ENCODE measurements at places on chromosomes 6 and 20. TPM values are rescaled to one million over a fixed set of nuclear protein-coding genes. Genes with fewer than 3 reads are reported as not detected.

CDYL gene
- total RNA-seq: 27.9 TPM

SMLR1 gene
- total RNA-seq: not detected

POLR1C gene
- total RNA-seq: 24.9 TPM

SLC22A2 gene
- not detected for total RNA-seq

NOX3 gene
- not detected for total RNA-seq

CRISP2 gene
- not detected for total RNA-seq

BPIFB2 gene
- total RNA-seq: not detected

OPRL1 gene
- total RNA-seq: 1.1 TPM

GJA10 gene
- not detected for total RNA-seq

CENPW gene
- total RNA-seq: 7.3 TPM

KIAA0408 gene
- total RNA-seq: 1.4 TPM

CPXM1 gene
- total RNA-seq: not detected

MCM3 gene
- total RNA-seq: 41.8 TPM

PGC gene
- total RNA-seq: not detected

PRL gene
- not detected for total RNA-seq

PKIB gene
- not detected for total RNA-seq

VSTM2L gene
- 9.2 TPM for total RNA-seq

DNA sequence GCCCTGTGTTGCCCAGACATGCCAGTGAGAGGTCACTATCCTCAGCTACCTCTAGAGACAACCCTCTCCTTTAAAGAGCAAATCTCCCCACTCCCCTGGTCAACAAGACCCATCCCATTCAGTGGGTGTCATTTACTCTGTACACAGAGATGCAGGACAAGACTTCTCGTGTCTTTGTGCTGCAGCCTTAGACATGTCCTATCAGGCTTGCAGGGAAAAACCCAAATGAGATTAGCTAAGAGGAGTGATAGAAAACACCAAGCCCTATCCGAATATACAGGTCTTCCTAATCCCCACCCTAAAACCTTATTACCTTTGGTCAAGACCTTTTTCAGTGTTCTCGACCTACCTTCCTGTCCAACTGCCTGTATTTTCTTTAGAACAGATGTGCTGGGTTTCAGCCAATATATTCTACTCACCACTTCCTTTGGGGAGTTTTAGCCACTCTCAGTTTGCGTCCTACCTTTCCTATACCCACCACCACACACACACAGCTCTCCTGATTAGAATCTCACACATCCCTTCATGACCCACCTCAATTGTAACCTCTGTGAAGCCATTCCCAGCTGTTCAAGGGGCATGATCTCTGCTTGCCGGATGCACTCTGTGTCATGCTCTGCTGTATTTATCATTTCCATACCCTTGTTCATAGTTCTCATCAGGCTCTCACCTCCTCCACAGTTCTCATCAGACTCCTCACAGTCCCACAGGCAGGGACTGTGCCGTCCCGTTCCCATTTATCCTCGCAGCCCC lies 39.7 kb downstream of the TRAM2 start:
- DNase-seq: peak; percentile 60

DNA sequence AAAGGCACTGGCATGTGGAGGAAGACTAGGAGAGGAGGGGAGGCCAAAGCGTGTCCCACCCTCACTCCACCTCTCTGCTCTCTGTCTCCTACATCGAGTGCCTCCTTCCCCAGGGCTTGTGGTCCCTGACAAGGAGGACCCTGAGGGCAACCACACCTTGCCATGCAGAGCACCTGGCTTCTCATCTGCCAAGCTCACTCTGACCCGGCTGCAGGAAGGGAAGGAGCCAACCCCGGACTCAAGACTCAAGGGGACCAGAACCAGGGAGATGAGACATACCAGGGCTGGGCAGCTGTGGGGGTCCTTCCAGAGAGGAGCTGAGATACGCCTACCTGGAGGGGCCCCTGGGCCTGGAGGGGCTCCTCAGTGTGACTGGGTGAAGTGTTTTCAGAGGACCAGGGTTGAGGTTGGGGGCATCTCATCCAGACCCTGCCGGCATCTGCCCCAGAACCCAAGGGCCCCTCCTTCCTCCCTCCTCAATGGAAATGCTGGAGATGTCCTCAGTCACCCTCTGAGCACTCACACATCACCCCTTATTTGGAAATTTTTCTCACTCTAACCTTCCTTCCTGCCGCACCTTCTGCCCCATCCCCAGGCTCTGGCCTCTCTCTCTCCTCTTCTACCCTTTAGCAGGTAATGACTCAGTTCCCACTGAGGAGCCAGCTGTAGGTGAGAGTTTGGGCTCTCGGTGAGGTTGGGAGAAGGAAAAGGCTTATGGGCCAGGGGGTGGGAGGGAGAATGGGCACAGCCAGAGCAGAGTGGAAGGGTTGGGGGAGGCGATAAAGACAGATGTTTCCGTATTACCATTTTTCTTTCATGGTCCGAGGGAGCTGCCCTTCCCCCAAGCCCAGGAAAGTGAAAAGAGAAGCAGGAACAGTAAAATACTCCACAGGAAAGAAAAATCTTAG lies 32.0 kb upstream of the POU5F1 start:
- no peak for DNase-seq

DNA sequence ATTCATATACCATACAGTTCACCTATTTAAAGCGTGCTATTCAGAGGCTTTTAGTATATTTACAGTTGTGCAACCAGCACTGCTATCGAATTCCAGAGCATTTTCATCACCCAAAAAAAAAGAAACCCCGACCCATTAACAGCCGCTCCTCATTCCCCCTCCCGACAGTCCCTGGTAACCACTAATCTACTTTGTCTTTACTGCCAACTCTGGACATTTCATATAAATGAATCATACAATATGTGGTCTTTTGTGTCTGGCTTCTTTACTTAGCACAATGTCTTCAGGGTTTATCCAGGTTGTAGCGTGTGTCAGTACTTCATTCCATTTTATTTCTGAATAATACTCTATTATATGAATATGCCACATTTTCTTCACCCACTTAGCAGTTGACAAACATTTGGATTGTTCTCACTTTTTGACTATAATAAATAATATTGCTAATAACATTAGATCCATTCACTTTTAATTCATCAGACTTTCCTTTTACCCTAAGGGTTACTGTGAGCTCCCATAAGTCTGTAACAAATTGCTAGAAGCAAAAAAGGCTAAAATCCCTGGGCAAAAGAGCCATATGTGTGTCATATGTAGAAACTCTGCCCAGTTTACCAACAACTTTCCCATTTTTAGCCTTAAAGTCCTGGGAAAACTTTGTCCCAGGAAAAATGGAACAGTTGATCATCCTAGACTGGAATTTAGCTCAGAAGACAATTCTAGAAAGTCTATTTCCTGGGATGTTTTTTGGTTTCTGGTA lies 23.2 kb upstream of the ROS1 start:
- DNase-seq: peak; percentile 94

DNA sequence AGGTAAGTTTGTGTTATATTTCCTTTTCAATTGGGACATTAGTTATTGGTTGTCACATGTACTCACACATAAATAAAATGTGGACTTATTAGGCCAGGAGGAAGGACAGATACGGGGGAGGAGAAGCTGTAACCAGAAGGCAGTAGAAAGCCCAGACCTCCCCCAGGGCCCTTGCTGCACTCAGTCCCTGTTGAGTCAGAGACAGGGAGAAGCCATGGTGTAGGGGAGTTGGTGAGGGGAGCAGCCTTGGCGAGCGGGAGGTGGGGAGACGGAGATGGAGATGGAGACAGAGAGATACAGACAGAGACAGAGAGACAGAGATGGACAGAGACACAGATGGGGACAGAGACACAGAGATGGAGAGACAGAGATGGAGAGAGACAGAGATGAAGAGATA lies 263.2 kb downstream of the DLL1 start:
- DNase-seq: no peak

GRCh38 chr6:42165016-42165415 lies 8.1 kb upstream of the GUCA1A start:
- DNase-seq: peak; percentile 85

DNA sequence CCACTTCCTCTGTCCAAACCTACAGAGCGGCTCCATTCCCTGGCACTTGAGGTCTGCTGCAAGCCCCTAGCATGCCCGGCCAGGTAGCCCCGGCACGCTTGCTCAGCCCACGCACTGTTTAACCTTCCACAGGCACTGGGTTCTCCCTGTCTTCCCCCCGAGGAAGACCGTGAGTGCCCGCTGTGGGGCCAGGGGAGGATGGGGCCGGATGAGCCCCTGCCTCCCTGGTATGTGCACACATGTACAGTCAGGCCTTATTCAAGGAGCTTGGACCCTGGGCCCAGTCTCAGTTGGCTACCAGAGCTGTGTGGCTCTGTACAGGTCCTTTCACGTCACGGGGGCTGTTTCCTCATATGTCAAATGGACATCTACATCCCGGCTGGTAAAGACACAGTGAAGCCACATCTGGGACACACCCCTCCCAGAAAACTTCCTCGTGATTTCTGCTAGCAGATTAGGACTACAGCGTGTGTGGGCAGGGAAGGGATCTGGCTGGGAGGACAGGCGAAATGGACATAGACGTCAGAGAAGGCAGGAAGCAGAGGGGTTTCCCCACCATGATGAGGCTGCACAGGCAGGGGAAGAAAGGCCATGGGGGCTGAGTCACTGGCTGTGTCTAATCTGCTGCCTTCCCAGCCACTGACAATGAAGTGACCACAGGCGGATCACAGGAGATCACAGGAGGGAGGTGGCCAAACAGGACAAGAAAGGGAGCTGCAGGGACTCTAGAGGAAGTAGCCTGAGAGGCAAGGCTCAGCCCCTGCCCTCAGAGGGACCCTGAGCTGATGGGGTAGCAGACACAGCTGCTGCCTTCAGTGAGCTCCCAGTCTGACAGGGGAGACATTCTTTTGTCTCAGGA lies 62.9 kb downstream of the MRPL14 start:
- DNase-seq: peak; percentile 97

DNA sequence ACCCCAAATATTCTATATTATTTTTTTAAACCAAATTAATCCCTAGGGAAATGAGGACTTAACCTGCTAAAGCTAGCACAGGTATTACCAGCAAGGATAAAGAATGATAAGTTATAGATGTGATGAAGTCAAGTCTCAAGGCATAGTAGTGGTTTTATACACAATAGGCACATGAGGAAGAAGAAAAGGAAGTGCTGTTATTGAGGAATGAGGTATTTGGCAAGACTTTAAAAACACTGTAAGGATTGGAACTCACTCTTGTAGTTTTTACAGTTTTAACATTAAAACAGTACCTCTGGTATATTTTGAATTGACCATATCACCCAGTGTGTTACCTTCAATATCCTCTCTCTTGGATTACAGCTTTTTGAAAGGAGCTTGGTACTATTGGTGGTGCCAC lies 54.6 kb downstream of the PHF3 start:
- DNase-seq: no peak

DNA sequence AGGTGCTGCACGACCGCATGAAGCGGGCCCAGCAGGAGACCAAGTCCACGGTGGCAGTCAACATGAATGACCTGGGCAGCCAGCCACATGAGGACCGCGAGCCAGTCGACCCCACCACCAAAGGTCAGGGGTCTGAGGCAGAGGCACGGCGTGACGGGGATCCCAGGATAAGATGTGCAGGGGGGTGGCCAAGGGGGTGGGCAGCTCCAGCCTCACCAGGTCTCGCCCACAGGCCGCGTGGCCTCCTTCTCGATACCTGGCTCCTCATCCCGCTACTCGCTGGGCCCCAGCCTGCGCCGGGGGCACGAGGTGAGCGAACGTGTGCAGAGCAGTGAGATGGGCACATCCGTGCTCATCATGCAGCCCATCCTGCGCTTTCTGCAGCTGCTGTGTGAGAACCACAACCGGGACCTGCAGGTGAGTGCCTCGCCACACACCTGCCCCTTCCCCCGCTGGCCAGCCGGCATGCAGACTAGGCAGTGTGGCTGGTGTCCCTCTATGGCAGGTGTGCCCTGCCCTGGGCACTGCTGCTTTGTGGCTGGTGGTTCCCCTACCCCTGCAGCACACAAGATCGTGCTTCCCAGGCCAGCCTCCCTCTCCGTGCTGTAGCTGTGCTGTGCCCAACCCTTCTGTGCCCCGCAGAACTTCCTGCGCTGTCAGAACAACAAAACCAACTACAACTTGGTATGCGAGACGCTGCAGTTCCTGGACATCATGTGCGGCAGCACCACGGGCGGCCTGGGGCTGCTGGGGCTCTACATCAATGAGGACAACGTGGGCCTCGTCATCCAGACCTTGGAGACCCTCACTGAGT lies 25.9 kb downstream of the UQCC2 start:
- no peak for DNase-seq

GRCh38 chr6:119166024-119166784 lies 87.7 kb upstream of the FAM184A start:
- no peak for DNase-seq

GRCh38 chr6:5125152-5126006 lies 40.2 kb downstream of the PPP1R3G start:
- DNase-seq: peak; percentile 35

GRCh38 chr6:8543714-8544113 lies 108.4 kb upstream of the SLC35B3 start:
- DNase-seq: no peak

- DNase-seq: peak; percentile 52
These were observed 25.8 kb downstream of the CAP2 start for GRCh38 chr6:17419189-17419575.

- peak; percentile 31 for DNase-seq
These were observed 64.9 kb upstream of the HMGCLL1 start for GRCh38 chr6:55643861-55644260.

DNA sequence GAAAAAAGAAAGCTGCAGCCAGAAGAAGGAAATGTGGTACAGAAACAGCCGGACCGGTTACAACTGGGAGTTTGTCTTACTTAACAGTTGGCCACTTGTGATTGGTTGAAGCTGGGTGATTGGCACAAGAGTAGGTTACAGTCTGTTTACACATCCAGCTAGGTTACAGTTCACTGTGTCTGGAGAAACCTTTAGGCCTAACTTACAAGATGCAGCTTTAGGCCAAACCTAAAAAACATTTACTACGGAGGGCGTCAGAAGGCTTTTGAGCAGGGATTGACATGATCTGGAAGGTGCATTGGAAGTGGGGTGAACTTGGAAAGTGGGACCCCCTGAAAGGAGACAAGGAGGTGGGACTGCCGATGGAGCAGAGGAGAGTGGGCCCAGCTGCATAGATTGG lies 122.3 kb downstream of the BANF2 start:
- DNase-seq: no peak

- DNase-seq: no peak
These were observed 595.3 kb upstream of the POU3F2 start for GRCh38 chr6:98239057-98239456.

All from GM23248 (cell line).